Esophagus squamous epithelium (tissue), 5 donors: ENCODE measurements at places on chromosomes 16 and 17. TPM values are rescaled to one million over a fixed set of nuclear protein-coding genes. Genes with fewer than 3 reads are reported as not detected.

CYB5D1 gene
- total RNA-seq, result 9.3 TPM

TP53TG3B gene
- not detected for total RNA-seq

CAPNS2 gene
- 145 TPM for total RNA-seq

P2RX5 gene
- total RNA-seq, result 0.97 TPM

MON1B gene
- total RNA-seq, result 25.9 TPM

CCL3 gene
- not detected for total RNA-seq

RND2 gene
- not detected for total RNA-seq

- no peak for DNase-seq
These were observed 14.6 kb downstream of the CDH3 start for GRCh38 chr16:68659412-68660358.

DNA sequence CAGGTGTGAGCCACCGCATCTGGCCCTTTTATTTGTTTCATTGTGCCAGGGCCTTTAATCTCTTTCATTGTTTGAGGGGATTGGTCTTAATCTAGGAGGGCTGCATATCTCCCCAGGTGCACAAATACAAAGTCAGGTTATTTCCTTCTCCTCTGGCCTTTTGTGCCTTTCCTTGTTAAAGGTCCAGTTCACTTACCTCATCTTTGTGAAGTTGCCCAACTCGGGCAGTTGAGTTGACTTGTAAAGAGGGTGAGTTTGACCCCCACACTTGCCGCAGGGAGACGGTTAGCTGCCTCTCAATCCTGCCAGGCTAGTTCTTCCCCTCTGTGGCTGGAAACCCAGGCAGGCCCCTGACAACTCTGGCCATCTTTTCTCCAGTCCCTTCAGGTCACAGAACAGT lies 33.4 kb downstream of the TMEM92 start:
- no peak for DNase-seq

DNA sequence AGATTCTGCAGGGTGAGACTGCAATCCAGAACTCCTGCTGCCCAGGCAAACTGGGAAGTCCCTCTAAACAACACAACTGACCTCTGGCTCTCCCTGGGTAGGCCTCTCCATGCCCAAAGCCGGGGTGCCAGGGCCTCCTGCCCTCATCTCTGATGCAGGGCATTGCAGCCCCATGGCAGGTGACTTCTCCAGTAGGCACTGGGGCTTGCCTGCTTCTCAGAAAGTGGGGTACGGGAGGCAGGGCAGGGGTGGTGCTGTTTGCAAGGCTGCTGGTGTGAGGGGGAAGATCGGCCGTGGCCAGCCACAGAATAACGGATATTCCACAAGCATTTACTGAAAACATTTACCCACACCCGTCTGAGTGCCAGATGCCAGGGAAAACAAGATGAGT lies 4.1 kb upstream of the GPRC5C start:
- no peak for DNase-seq

DNA sequence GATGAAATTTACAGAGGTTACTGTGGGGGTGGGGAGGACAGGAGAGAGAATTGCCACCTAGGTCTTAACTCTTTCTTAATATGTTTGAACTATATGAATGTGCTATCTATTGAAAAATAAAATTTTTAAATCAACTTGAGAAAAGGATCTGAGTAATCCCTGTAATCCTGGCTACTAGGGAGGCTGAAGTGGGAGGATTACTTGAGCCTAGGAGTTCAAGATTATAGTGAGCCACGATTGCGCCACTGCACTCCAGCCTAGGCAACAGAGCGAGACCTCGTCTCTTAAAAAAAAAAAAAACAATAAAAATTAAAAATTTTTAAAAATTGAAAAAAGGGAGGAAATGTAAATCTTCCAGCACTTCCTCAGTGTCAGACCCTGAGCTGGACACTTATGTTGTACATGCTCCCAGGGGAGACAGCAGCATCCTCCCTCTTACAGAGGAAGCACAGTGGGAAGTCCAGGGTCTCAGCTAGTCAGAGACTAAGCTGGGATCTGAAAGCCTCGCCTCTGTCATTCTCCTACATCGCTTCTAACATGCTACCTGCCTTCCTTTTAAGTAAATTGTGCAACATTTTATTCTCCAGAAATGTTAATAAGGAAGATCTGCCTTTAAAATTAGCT lies 21.9 kb downstream of the PMM2 start:
- DNase-seq, result no peak

DNA sequence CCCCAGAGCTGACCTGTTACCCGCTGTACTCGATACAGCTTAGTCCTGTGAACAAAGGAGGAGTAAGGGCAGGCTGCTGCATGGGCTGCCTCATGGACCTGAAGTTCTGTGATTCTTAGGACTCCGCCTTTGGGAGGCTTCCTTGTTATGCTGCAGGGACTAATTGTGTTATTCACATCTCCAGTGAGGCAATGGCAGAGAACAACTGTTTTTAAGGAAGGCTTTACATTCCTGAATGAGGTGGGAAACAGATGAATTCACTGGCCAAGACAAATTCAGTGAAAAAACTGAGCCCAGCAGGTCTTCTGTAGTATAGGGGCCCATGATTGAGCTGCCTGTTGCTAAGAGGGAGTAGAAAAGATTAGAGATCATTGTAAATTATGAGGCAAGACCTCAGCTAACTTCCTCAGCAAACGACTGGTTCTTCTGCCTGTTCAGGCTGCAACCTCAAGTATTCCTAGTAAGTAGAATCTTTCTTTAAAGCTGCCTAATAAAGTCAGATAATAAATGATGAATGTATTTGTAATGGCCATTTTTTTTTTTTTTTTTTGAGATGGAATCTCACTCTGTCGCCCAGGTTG lies 26.3 kb downstream of the ADORA2B start:
- no peak for DNase-seq

DNA sequence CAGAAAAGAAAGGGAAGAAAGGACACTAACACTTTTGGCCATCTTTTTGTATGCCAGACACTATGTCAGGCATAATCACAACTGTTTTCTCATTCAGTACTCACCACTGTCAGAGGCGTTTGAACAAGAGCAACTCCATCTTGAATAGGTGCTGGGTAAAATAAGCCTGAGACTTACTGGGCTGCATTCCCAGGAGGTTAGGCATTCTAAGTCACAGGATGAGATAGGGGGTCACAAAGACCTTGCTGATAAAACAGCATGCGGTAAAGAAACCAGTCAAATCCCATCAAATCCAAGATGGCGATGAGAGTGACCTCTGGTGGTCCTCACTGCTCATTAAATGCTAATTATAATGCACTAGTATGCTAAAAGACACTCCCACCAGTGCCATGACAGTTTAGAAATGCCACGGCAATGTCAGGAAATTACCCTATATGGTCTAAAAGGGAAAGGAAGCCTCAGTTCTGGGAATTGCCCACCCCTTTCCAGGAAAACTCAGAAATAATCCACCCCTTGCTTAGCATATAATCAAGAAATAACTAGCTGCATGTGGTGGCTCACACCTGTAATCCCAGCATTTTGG lies 14.9 kb upstream of the LYRM9 start:
- DNase-seq, result no peak

- no peak for DNase-seq
These were observed 19.1 kb downstream of the GSPT1 start for GRCh38 chr16:11896486-11897176.

GRCh38 chr17:29791336-29792080 lies 138.5 kb downstream of the SSH2 start:
- DNase-seq, result no peak

DNA sequence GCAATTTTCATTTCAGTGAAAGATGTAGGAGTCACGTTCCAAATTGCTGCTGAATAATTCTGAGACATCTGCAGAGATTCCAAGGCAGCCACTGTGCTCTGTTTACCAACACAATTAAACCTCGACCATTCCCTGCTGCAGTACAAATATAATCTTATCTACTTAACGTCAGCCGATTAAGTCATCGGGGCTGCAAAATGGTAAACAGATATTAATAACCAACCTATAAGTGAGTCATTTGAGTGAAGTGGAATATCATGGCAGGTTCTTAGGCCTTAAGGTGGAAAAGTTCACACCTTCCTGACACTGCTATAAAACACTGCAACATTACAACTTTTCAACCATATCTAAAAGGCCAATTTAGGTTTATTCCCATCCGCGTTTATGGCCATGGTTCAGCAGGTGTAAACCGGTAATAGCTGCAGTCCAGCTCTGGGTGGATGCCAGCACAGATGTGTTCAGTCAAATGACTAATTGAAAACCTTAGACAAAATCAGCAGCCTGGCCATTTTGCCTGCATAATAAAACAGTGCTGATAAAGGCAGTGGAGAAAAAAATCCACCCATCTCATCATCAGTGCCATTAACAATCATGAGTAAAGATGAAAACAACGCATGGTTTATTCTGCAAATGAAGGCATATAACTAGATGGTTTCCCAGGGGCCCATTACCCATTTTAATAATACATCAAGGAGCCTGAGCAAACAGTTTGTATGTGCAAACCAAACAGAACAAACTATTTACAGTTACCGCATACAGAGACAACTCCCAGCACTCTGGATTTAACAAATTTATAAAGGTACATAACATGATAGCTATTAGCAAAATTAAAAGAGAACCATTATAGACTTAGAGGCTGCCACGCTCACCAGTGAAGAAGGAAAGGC lies 202.9 kb upstream of the IRX3 start:
- DNase-seq, result no peak

DNA sequence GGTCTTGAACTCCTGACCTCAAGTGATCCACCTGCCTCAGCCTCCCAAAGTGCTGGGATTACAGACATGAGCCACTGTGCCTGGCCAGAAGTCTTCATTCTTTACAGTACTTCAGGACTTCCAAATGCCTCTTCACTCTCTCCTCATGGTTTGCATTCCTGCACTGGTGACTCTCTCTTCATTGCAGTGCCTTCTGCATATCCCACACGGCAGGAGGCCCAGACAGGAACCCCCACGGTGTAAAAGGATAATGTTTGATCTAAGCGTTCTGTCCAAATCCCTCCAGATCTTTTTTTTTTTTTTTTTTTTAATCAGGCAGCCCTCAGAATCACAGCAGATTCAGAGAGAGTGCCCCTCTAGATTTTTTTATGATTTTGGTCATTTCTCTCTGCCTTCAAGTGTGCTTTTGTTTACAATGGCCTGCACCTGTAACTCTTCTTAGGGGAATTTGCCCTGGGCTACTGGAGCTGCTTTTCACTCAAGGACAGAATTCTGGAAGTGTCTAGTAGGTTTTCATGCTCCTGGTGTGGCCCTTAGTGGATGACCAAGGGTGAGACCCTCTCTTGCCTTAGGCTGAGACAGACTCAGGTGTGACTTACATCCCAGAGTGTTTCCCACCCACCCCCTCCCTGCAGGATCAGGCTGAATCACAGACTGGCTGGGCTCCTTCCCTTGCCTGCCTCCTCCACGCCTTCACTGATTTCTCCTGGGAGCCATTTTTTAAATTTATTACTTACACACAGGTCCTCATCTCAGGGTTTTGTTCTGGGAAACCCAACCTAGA lies 19.8 kb upstream of the NF1 start:
- no peak for DNase-seq

DNA sequence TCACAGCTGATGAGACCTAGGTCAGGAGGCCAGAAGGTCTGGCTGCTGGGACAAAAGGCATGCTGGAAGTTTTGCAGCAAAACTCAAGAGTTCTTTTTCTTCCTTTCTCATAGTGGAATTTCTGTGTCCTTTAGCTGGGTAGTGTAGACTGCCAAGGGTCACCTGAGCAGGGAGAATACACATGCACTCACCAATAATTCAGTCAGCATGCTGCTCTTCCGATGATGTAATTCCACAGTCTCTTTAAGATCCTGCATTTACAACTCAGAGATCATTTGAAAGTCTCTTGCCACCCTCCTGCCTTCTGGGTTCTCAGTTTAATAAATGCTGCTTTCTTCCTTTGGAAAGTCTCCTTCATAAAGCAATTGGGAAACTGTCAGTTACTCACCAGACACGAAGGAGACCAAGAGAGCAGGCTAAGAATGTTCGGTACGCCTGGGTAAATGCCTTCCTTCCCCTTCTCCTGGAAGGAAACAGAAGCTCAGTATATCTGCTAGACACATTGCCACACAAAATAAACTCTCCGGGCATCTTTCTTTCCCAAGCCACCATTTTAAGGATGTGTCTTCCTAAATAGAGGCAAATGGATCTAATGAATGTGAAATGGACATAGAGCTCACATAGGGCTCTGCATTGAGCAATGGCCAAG lies 473.1 kb downstream of the GRIN2A start:
- DNase-seq, result no peak

DNA sequence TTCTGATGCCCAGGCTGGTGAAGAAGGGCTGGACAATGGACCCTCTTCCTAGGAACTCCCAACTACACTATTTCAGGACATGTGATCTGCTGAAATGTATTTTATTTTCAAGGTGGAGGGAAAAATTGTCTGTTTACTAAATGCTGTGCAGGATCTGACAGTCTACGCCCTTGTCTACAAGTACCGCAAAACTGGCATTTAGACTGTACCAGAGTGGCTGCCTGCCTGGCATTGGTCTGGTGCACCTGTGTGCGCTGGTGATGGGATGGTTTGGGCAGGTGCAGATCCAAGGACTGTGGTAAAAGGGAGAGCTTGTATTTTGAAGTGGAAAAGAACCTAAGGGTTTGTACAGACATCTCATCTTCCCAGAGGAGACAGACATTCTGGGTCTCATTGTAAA lies 79.7 kb downstream of the AIPL1 start:
- DNase-seq, result no peak

DNA sequence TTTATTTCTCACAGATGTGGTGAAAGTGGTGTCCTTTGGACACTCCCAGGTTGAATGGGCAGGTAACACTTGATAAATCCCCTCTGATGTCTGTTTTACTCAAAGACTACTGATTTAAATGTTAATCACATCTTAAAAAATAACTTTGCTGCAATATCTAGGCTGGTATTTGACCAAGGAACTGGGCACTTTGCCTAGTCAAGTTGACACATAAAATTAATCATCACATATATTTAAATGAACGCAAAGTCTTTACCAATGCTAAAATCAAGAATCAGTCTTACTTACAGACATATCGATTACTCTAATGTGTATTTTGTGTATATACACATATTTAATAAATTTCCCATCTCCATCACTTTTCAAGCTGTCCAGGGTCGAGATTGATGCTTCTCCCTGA lies 7.0 kb downstream of the MT2A start:
- no peak for DNase-seq

- DNase-seq, result no peak
These were observed 690 bp downstream of the NDE1 start for GRCh38 chr16:15650698-15651171.

DNA sequence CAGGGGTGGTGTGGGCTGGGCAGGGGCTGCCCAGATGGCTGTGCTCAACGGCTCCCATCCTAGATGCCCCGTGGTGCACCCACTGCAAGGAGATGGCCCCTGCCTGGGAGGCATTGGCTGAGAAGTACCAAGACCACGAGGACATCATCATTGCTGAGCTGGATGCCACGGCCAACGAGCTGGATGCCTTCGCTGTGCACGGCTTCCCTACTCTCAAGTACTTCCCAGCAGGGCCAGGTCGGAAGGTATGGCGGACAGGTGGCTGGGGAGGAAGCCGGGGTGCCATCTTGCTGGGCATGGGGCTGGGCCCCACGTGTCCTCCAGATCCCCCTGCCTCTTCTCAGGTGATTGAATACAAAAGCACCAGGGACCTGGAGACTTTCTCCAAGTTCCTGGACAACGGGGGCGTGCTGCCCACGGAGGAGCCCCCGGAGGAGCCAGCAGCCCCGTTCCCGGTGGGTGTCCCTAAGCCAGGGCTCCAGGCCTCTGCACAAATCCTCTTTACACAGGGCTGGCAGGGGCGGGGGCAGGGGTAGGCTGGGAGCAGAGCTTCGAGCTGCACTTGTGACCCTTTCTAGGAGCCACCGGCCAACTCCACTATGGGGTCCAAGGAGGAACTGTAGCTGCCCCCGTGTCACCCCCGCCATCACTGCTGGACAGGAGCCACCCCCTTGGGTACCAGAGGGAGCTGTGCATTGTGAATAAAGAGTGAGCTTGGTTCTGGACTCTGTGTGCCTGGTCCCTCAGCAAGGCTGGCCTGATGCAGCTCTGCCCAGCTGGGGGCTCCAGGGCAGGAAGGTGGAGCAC lies 3.7 kb downstream of the PDIA2 start:
- no peak for DNase-seq

GRCh38 chr17:67531291-67531690 lies 154.2 kb downstream of the PITPNC1 start:
- DNase-seq, result no peak
